Panc1 (cell line): ENCODE measurements at places on chromosomes 4 and X. TPM values are rescaled to one million over a fixed set of nuclear protein-coding genes. Genes with fewer than 3 reads are reported as not detected.

DNA sequence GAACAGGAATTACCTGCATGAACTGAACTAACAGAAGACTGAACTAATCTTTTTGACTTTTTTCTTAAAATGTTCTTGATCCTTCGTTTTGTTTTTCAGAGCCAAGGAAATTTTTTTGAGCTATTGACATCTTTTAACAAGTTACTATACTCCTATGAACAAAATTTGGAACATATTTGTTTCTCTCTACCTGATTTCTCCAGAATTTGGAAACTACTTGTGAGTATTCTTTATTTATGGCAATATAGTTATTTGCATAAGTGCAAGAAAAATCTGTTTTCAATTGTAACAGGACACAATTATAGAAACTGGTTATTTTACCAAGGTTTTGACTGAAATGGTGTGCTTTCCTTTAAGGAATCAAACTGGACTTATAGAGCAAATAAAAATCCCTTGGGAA lies 89.5 kb upstream of the HPGD start:
- no peak overlapping the region for H3K4me3 ChIP-seq
- no peak for DNase-seq

GRCh38 chrX:135974279-135974856 lies 580 bp upstream of the MMGT1 start:
- no peaks in the 10 kb centered on the region for H3K36me3 ChIP-seq
- peaks cover 15% of the 10 kb centered on the region for H3K4me1 ChIP-seq
- no peak for DNase-seq
- H3K4me3 ChIP-seq = peak overlapping the region; percentile 64
- 0 out of 2 replicates have a peak overlapping the region, but pooled peaks have one; percentile 36 for H3K27ac ChIP-seq

- no peak overlapping the region for H3K27ac ChIP-seq
- no peaks in the 10 kb centered on the region for H3K36me3 ChIP-seq
- peak; percentile 71 for DNase-seq
Measured at GRCh38 chrX:1903236-1903935, 288.5 kb downstream of the ASMT start.

- H3K4me1 ChIP-seq = no peaks in the 10 kb centered on the region
- peak overlapping the region; percentile 63 for H3K4me3 ChIP-seq
- H3K27ac ChIP-seq = no peak overlapping the region
- no peaks in the 10 kb centered on the region for H3K27me3 ChIP-seq
Measured at GRCh38 chr4:48270523-48270897, 872 bp upstream of the TEC start.

The ENPEP gene
- not detected for total RNA-seq

GRCh38 chr4:5845035-5845905 lies 47.6 kb downstream of the CRMP1 start:
- no peak for DNase-seq
- no peak overlapping the region for H3K27ac ChIP-seq
- no peaks in the 10 kb centered on the region; the same call in 1 of the 2 replicates for H3K27me3 ChIP-seq
- H3K4me1 ChIP-seq = no peaks in the 10 kb centered on the region
- H3K4me3 ChIP-seq = no peak overlapping the region

DNA sequence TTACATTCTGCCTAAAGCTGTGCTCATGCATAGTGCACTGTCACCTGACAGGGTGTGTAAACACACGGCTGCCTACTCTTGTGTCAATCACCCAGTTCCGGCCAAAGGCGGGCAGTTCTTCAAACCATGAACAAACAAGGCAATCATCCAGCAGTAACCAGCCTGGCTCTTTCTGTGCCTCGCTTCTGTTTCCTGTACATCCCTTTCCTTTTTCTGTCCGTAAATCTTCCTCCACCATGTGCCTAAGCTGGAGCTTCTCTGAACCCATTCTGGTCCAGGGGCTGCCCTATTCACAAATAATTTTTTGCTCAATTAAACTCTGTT lies 60.8 kb upstream of the CBR4 start:
- H3K27ac ChIP-seq = peak overlapping the region; percentile 80
- no peaks in the 10 kb centered on the region for H3K36me3 ChIP-seq
- H3K27me3 ChIP-seq = no peaks in the 10 kb centered on the region
- DNase-seq = peak; percentile 35

- H3K4me1 ChIP-seq = no peaks in the 10 kb centered on the region
- no peak overlapping the region for H3K4me3 ChIP-seq
- H3K27me3 ChIP-seq = no peaks in the 10 kb centered on the region
- no peak overlapping the region for H3K27ac ChIP-seq
- DNase-seq = no peak
Measured at GRCh38 chrX:70009970-70010369, 39.8 kb downstream of the AWAT2 start.

- no peak for DNase-seq
- no peaks in the 10 kb centered on the region for H3K36me3 ChIP-seq
- H3K27ac ChIP-seq = no peak overlapping the region
- H3K4me1 ChIP-seq = no peaks in the 10 kb centered on the region
Measured at GRCh38 chrX:97882306-97882705, 998.6 kb downstream of the RPA4 start.

The MSANTD1 gene
- total RNA-seq = 0.57 TPM

DNA sequence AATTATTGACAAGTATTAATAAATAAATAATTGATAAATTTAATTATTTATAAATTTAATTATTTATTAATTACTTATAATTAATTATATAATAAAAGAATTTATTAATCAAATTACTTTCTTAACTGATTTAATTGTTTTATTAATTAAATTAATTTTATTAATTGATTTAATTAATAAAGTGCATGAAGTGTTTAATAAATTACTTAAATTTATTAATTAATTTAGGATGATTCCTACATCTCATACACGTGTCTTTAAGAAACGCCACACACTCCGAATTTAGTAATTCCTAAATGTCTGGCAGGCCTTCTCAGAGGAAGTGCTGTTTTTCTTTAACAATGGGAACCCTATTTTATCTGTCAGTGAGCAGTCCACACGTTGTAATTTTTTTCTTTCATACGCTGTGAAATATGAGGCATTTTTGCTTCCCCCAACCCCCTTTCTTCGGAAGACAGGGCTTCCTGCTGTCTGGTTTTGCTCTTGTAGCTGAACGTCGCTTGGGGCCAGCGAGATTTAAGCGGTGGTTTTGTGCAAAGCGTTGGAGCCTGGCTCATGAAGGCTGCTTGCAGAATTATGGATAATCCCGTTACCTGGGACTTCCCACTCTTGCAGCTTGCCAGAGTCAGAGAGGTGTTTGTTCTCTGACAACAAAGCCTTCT lies 46.8 kb downstream of the CRLF2 start:
- H3K27ac ChIP-seq = no peak overlapping the region
- no peaks in the 10 kb centered on the region for H3K4me1 ChIP-seq
- H3K27me3 ChIP-seq = no peaks in the 10 kb centered on the region

- no peak for DNase-seq
- no peaks in the 10 kb centered on the region for H3K27me3 ChIP-seq
- no peaks in the 10 kb centered on the region for H3K36me3 ChIP-seq
- no peaks in the 10 kb centered on the region for H3K4me1 ChIP-seq
- H3K27ac ChIP-seq = no peak overlapping the region
- H3K4me3 ChIP-seq = no peak overlapping the region
Measured at GRCh38 chr4:24671849-24672248, 87.5 kb upstream of the DHX15 start.

- no peak for DNase-seq
- peaks cover 3% of the 10 kb centered on the region; the same call in 1 of the 2 replicates for H3K4me1 ChIP-seq
- H3K27ac ChIP-seq = peak overlapping the region; percentile 30
- H3K27me3 ChIP-seq = no peaks in the 10 kb centered on the region
- H3K4me3 ChIP-seq = peak overlapping the region; percentile 52
- no peaks in the 10 kb centered on the region; the same call in 1 of the 2 replicates for H3K36me3 ChIP-seq
Measured at GRCh38 chrX:49054073-49054762, 4.6 kb upstream of the CCDC120 start.

GRCh38 chrX:154490021-154490413 lies 412 bp downstream of the SLC10A3 start:
- H3K4me3 ChIP-seq = peak overlapping the region; percentile 60
- no peaks in the 10 kb centered on the region for H3K36me3 ChIP-seq
- no peaks in the 10 kb centered on the region for H3K27me3 ChIP-seq
- peak overlapping the region; percentile 82 for H3K27ac ChIP-seq
- DNase-seq = no peak

- no peak overlapping the region for H3K27ac ChIP-seq
- H3K27me3 ChIP-seq = no peaks in the 10 kb centered on the region
- no peaks in the 10 kb centered on the region for H3K36me3 ChIP-seq
- no peak for DNase-seq
- H3K4me1 ChIP-seq = no peaks in the 10 kb centered on the region
Measured at GRCh38 chr4:140556372-140557085, 12.2 kb downstream of the UCP1 start.

The SPANXB1 gene
- total RNA-seq = not detected

DNA sequence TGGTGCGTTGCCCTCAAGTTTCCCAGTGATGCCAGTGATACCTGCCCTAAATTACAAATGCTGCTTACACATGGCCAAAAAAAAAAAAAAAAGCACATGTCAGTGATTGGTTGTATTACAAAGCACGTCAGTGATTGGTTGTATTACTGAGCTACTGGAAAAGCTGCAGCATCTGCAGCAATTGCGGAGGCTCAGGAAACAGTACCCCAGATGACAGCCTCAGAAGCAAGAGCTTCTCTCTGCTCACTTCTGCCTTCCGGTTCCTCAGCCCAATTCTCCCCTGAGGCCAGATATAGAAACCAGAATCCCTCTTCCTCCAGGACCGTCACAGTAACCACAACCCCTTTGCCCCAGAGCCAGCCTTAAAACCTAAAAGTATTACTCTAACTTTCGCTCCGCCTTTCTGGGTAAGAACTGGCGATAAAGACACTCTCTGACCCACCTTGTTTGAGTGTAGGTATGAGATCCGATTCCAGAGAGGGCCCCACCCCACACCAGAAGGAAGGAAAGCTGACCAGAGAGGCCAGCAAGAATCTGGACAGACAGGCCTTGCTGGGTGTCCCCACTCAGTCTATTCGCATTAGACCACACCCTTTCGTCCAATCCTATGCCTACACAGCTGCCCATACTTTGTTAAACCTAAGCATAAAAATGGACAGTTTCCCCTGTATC lies 85.0 kb upstream of the SORBS2 start:
- H3K27me3 ChIP-seq = no peaks in the 10 kb centered on the region
- H3K36me3 ChIP-seq = no peaks in the 10 kb centered on the region
- no peak overlapping the region for H3K4me3 ChIP-seq
- H3K27ac ChIP-seq = no peak overlapping the region
- H3K4me1 ChIP-seq = no peaks in the 10 kb centered on the region

The CTSO gene
- total RNA-seq = 3.3 TPM

The TLR1 gene
- 0.41 TPM for total RNA-seq

The FGA gene
- 2.7 TPM for total RNA-seq

The BMX gene
- not detected for total RNA-seq

The DKK2 gene
- not detected for total RNA-seq

- H3K27ac ChIP-seq = no peak overlapping the region
- H3K27me3 ChIP-seq = no peaks in the 10 kb centered on the region
- no peak overlapping the region for H3K4me3 ChIP-seq
- H3K36me3 ChIP-seq = no peaks in the 10 kb centered on the region
- DNase-seq = no peak
Measured at GRCh38 chrX:29902004-29902403, 313.4 kb upstream of the MAGEB2 start.

GRCh38 chr4:55578341-55579010 lies 13.6 kb downstream of the PDCL2 start:
- no peak for DNase-seq
- H3K27me3 ChIP-seq = no peaks in the 10 kb centered on the region
- H3K4me1 ChIP-seq = no peaks in the 10 kb centered on the region
- H3K27ac ChIP-seq = no peak overlapping the region
- H3K36me3 ChIP-seq = no peaks in the 10 kb centered on the region

DNA sequence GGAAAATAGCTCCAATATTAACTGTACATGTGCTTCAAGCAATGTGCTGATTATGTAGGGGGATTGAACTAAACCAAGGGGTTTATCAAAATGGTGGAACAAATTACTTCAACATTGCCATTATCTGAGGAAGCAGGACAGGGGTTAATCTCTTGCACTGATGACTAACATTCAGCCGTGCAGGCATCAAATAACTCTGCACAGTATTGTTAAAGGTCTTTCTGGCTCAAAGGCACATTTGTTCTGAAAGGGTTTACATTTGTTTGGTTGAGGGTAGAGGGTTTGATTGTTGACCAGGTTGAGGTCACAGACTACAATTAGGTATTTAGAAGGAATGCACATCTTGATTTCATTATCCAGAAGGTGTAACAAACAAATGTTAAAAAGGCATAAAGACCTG lies 32.2 kb upstream of the CCSER1 start:
- H3K27me3 ChIP-seq = no peaks in the 10 kb centered on the region
- no peak overlapping the region for H3K4me3 ChIP-seq
- no peaks in the 10 kb centered on the region for H3K4me1 ChIP-seq
- H3K36me3 ChIP-seq = no peaks in the 10 kb centered on the region
- H3K27ac ChIP-seq = no peak overlapping the region

DNA sequence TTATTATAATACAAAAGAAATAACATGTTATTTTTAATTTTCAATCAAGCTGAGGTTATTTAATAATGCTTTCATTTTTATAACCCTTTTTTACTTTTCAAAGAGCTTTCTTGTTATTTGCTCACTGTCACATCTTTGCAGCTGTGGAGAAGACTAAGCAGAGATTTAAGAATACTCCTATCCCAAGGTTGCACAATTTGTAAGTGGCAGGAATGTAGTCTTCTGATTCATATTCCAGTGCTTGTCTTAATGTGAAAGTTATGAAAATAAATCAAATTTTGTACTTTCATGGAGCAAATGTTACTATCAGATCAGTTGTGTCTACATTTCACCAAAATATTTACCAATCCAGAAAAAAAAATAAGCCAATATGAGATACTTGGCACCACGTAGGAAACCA lies 86.6 kb downstream of the DDIT4L start:
- DNase-seq = no peak
- no peaks in the 10 kb centered on the region for H3K36me3 ChIP-seq
- no peak overlapping the region for H3K27ac ChIP-seq
- H3K27me3 ChIP-seq = no peaks in the 10 kb centered on the region
- no peaks in the 10 kb centered on the region for H3K4me1 ChIP-seq

DNA sequence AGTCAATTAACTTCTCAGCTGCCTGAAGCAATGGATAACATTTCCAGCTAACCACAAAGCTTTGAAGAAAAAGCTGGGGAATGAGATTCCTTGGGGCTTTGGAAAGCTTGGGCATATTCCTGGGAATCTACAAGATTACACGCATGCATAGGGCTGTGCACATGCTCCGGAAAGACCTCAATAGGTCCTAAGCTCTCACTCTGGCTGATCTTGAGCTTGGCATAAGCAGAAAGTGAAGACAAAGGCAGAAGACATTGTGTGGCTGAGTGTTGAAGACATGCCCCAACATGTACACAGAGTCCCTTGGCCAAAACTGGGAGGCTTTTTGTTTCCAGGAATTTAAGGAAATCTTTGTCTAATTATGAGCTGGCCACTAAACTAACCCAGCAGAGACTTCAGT lies 31.2 kb downstream of the ATG4A start:
- no peaks in the 10 kb centered on the region for H3K36me3 ChIP-seq
- no peaks in the 10 kb centered on the region for H3K27me3 ChIP-seq
- no peak for DNase-seq
- H3K4me3 ChIP-seq = no peak overlapping the region
- no peaks in the 10 kb centered on the region for H3K4me1 ChIP-seq

The CT45A2 gene
- total RNA-seq = not detected

- no peaks in the 10 kb centered on the region for H3K36me3 ChIP-seq
- DNase-seq = no peak
- H3K27me3 ChIP-seq = no peaks in the 10 kb centered on the region
- peaks cover 10% of the 10 kb centered on the region; the same call in 1 of the 2 replicates for H3K4me1 ChIP-seq
Measured at GRCh38 chrX:153829549-153829798, 870 bp downstream of the PDZD4 start.

- peaks cover 4% of the 10 kb centered on the region for H3K4me1 ChIP-seq
- no peak for DNase-seq
- no peaks in the 10 kb centered on the region for H3K27me3 ChIP-seq
- no peaks in the 10 kb centered on the region for H3K36me3 ChIP-seq
Measured at GRCh38 chrX:104137496-104137895, 19.3 kb downstream of the SLC25A53 start.

- no peak for DNase-seq
- no peak overlapping the region for H3K4me3 ChIP-seq
- H3K36me3 ChIP-seq = no peaks in the 10 kb centered on the region
- no peaks in the 10 kb centered on the region for H3K27me3 ChIP-seq
- H3K4me1 ChIP-seq = no peaks in the 10 kb centered on the region
- no peak overlapping the region for H3K27ac ChIP-seq
Measured at GRCh38 chrX:17414839-17415238, 39.8 kb downstream of the NHS start.

The NAP1L5 gene
- 0.67 TPM for total RNA-seq
